ENCODE measurements at places on chromosomes 3 and 15.

DNA sequence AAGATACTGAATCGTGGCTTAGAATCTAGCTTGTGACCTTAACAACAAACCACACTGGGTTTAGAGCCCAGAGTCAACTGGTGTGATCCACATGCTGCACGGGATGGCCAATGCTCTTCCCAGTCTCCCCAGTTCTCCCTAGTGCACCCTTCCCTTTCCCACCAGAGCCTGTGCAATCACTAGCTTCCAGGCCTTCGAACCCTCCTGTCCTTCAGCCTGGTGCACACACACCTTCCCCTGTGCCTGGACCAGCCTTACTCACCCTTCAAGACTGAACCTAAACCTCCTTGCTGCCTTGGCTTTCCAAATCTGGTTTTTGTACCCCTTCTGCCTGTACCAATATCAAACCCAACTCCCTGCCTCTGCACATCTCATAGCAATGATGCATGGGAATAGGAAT is 43.8 kb downstream of the WNT5A start:
- no peaks in the 10 kb centered on the region for H3K36me3 ChIP-seq
- H3K4me3 ChIP-seq, result no peak overlapping the region
- no peak overlapping the region for H3K27ac ChIP-seq
- no peak for DNase-seq

GRCh38 chr3:65564483-65564882 is 474.2 kb downstream of the MAGI1 start:
- H3K27ac ChIP-seq, result no peak overlapping the region
- no peaks in the 10 kb centered on the region for H3K27me3 ChIP-seq
- no peak overlapping the region for H3K4me3 ChIP-seq

DNA sequence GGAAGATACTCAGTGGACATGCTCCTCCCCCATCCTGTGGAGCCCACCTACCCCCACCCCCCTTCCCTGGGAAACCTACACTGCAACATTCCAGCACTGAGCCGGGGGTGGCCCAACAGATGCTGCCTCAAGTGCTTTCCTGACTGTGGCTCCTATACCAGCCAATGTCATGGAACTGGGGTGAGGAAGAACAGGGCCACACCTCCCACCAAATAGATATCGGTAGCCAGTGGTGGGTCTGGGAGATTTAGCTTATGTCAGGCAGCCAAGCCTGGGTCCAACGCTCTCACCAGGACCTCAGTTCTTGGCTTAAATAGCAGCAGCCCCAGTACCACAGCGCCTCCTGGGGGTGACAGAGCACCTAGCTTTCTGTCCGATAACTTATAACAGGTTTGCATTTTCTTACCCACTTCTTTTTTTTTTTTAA is 30.3 kb downstream of the CDC25A start:
- no peaks in the 10 kb centered on the region for H3K4me1 ChIP-seq
- H3K36me3 ChIP-seq, result no peaks in the 10 kb centered on the region
- no peaks in the 10 kb centered on the region for H3K27me3 ChIP-seq
- no peak overlapping the region for H3K4me3 ChIP-seq
- DNase-seq, result peak; percentile 46

DNA sequence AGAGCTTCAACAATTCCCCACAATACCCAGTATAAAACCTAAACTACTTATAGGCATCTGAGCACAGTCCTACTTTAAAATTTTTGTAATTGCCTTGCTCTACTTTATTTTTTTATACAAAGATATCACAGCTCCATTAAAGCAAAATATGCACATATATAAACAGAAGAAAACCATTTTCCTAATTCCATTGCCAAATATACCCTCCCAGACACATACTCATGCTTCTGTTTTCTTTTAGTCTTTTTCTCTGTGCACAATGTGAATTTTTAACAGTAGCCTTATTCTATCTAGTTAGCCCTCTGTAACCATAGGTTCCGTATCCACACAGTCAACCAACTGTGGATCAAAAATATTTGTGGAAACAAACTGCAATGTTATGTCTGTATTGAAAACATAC is 260.5 kb downstream of the SCAPER start:
- no peak for DNase-seq
- no peaks in the 10 kb centered on the region for H3K36me3 ChIP-seq
- H3K27ac ChIP-seq, result no peak overlapping the region
- H3K4me3 ChIP-seq, result no peak overlapping the region
- H3K4me1 ChIP-seq, result no peaks in the 10 kb centered on the region

GRCh38 chr15:87045746-87046145 is 966.1 kb downstream of the AGBL1 start:
- no peak overlapping the region for H3K27ac ChIP-seq
- peaks cover 4% of the 10 kb centered on the region for H3K27me3 ChIP-seq
- H3K4me3 ChIP-seq, result no peak overlapping the region

- H3K4me3 ChIP-seq, result no peak overlapping the region
- H3K36me3 ChIP-seq, result no peaks in the 10 kb centered on the region
- H3K27ac ChIP-seq, result no peak overlapping the region
- H3K4me1 ChIP-seq, result no peaks in the 10 kb centered on the region
Observed at GRCh38 chr3:15283702-15284101, 48.7 kb downstream of the SH3BP5 start.

DNA sequence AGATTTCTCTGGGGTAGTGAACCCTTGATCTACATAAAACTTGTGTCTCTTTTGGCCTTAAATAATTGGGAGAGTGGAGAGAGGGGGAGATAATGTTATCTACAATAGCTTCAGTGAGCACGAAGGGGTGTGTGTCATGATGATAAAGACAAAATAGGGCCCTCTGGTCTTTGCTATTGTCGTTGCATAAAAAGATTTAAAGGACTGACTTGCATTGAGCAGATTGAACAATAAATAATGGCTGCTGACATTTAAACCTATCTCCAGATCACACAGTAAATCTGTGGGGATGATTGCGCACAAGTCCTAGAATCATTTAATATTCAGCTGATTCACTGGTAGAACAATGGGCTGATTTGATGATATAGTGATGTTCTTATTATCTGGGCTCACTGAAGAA is 71.3 kb upstream of the GAP43 start:
- no peak overlapping the region for H3K4me3 ChIP-seq
- no peak overlapping the region for H3K27ac ChIP-seq
- no peaks in the 10 kb centered on the region for H3K36me3 ChIP-seq
- no peaks in the 10 kb centered on the region for H3K27me3 ChIP-seq
- no peak for DNase-seq

DNA sequence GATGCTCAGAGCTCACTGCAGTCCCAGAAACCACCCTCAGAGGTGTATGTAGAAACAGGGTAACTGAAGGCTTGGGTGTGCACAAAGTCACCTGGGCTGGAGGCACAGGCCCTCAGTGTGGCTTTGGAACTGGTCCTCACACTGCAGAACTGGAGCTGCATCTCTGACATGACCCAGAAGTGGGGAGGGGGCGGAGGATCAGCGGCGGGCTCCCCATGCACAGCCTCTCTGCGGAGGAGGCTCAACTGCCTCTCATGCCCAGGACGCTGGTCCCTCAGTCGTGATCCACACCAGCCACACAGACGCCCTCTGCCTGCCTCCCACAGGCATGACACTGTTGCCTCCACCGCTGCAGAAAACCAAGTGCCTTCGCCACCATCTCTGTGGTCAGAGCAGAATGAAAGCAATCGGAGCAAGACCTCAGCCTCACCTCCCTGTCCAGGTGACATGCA is 73.7 kb downstream of the TM2D3 start:
- peak; percentile 47 for DNase-seq
- no peak overlapping the region for H3K4me3 ChIP-seq
- no peaks in the 10 kb centered on the region for H3K4me1 ChIP-seq

GRCh38 chr3:109021556-109021955 is 67.9 kb upstream of the GUCA1C start:
- DNase-seq, result no peak
- no peaks in the 10 kb centered on the region for H3K27me3 ChIP-seq
- H3K4me3 ChIP-seq, result no peak overlapping the region
- H3K4me1 ChIP-seq, result no peaks in the 10 kb centered on the region
- no peaks in the 10 kb centered on the region for H3K36me3 ChIP-seq
- no peak overlapping the region for H3K27ac ChIP-seq

- no peak for DNase-seq
- no peaks in the 10 kb centered on the region for H3K27me3 ChIP-seq
- H3K4me1 ChIP-seq, result peaks cover 39% of the 10 kb centered on the region
- no peak overlapping the region for H3K4me3 ChIP-seq
Observed at GRCh38 chr15:64247906-64248541, 85.2 kb upstream of the PPIB start.

DNA sequence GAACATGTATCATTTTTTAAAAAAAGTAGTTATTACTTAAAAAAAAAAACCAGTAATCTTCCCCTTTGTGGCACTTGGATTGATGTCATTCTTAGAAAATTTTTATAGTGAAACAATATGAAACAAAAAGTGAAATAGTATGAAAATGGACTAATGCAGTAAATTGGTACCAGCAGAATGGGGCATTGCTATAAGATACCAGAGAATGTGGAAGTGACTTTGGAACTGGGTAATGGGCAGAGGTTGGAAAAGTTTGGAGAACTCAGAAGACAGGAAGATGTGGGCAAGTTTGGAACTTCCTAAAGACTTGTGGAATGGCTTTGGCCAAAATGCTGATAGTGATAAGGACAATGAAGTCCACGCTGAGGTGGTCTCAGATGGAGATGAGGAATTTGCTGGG is 66.6 kb downstream of the TTC23 start:
- no peaks in the 10 kb centered on the region for H3K36me3 ChIP-seq
- H3K4me1 ChIP-seq, result no peaks in the 10 kb centered on the region
- H3K27ac ChIP-seq, result no peak overlapping the region

- no peaks in the 10 kb centered on the region for H3K36me3 ChIP-seq
- H3K4me3 ChIP-seq, result no peak overlapping the region
Observed at GRCh38 chr3:138042043-138042442, 32.1 kb downstream of the CLDN18 start.

- no peaks in the 10 kb centered on the region for H3K27me3 ChIP-seq
- H3K36me3 ChIP-seq, result no peaks in the 10 kb centered on the region
- H3K4me3 ChIP-seq, result no peak overlapping the region
- peaks cover 7% of the 10 kb centered on the region for H3K4me1 ChIP-seq
- H3K27ac ChIP-seq, result no peak overlapping the region
Observed at GRCh38 chr15:98678484-98678883, 30.1 kb downstream of the IGF1R start.

DNA sequence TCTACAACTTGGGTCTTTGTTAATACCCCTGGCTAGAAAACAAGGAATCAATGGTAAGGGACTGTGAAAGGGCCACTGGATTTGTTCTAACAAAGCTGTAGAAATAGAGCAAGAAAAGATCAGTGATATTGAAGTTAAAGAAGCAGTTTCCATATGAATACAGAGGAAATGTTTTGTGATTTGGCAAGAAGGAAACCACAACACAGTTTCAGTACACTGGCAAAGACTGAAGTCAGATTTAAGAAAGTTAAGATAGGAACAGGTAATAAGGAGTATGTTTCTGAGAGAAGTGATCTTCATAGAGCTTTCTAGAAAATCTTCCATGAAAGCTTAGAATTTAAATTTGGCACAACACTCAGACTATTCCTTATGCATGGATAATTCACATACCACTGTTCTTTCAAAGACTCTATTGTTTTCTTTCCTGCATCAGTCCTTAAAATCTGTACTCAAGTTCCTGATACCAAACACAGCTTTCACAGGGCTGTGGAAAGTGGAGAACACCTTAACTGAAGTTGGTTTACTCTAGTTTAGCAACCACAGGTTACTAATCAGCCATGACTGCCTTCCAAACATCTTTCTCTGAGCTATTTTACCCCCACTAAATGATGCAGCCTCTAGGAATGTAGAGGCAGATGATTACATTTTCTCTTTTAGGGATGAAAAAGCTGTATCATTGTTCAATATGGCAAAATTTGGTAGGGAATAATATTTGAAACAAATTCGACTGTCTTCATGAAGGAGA is 32.4 kb upstream of the ALCAM start:
- no peak for DNase-seq
- H3K27me3 ChIP-seq, result no peaks in the 10 kb centered on the region
- no peaks in the 10 kb centered on the region for H3K36me3 ChIP-seq
- H3K4me3 ChIP-seq, result no peak overlapping the region

DNA sequence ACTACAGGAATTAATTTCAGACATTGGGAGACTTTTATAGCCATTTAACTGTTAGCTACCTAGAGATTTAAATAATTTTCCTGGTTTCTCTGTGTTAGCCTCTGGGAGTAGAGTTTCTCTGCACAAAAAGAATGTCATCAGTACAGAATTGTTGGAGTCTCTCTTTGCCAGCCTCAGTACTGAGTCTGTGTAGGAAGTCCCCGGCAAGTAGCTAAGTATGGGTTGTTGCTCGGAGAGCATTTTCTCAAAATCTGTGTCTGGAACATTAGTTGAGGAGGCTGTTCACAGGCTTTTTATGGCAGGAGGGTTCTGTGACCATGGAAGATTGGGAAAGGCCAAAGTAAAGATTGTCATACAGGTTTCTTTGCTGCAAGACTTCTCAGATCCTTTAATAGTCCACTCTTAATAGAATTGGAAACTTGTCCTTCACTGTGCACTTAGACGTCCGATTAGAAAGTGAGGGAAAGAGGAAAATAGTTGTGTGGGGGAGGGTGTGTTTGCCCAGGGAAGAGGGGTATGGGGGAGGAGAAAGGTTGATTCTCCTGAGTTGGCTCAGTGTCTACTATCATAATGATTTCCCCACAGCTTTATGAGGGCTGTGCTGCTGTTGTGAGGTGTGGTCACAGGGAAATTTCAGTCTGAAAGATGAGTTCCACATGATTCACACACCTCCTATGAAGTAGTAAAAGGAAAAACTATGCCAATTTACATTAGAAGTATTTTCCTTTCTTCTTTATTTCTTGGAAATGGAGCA is 207.1 kb downstream of the PTPRG start:
- H3K27me3 ChIP-seq, result no peaks in the 10 kb centered on the region
- H3K4me3 ChIP-seq, result no peak overlapping the region
- H3K4me1 ChIP-seq, result no peaks in the 10 kb centered on the region
- no peak overlapping the region for H3K27ac ChIP-seq
- H3K36me3 ChIP-seq, result no peaks in the 10 kb centered on the region

- H3K4me1 ChIP-seq, result no peaks in the 10 kb centered on the region
- H3K27ac ChIP-seq, result no peak overlapping the region
- H3K4me3 ChIP-seq, result no peak overlapping the region
- no peaks in the 10 kb centered on the region for H3K27me3 ChIP-seq
Observed at GRCh38 chr3:14758297-14758696, 60.5 kb upstream of the FGD5 start.

DNA sequence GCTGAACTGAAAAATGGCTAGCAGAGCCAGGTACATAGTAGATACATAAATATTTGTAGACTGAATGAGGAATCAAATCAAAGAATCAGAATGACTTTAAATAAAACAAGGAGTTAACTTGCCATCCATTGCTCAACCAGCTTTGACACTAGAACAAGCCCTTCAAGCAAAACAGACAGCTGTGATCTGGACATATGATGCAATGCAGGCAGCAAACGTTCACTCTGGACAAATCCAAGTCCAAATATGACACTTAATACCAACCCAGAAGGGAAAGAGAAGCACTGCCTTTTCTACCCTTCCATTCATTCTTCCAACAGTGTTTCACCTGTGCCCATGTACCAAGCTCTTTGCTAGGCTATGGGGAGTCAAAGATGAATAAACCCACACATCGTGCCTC is 4.5 kb downstream of the THRB start:
- DNase-seq, result no peak
- H3K27ac ChIP-seq, result no peak overlapping the region
- no peaks in the 10 kb centered on the region for H3K36me3 ChIP-seq
- H3K4me1 ChIP-seq, result peaks cover 8% of the 10 kb centered on the region

- no peaks in the 10 kb centered on the region for H3K36me3 ChIP-seq
- H3K4me1 ChIP-seq, result no peaks in the 10 kb centered on the region
- peak within 1 kb of the TSS; percentile 25 for H3K4me3 ChIP-seq
- peak; percentile 82 for DNase-seq
Observed at GRCh38 chr3:12545473-12545791, at the start of gene MKRN2OS. MKRN2OS (minus strand) TSS chr3:12545499; CDS start chr3:12545464, 35 bp downstream.

GRCh38 chr3:11774296-11774877 is 72.3 kb downstream of the TAMM41 start:
- peaks cover 6% of the 10 kb centered on the region for H3K4me1 ChIP-seq
- H3K36me3 ChIP-seq, result no peaks in the 10 kb centered on the region
- no peak overlapping the region for H3K27ac ChIP-seq
- H3K4me3 ChIP-seq, result no peak overlapping the region
- DNase-seq, result peak; percentile 34
- H3K27me3 ChIP-seq, result no peaks in the 10 kb centered on the region
